Pancreas (tissue), 10 donors: ENCODE measurements at places on chromosomes 3 and 15. TPM values are rescaled to one million over a fixed set of nuclear protein-coding genes. Genes with fewer than 3 reads are reported as not detected.

The LNP1 gene
- total RNA-seq: 1.1 TPM

The HYAL3 gene
- 0.59 TPM for total RNA-seq

The CYP11A1 gene
- 0.29 TPM for total RNA-seq

The SLC6A11 gene
- total RNA-seq: 0.12 TPM

The KIF7 gene
- 0.55 TPM for total RNA-seq

The MORC1 gene
- not detected for total RNA-seq

The MAP1A gene
- 3.1 TPM for total RNA-seq

The CORO2B gene
- 1.9 TPM for total RNA-seq

The COL6A5 gene
- not detected for total RNA-seq

DNA sequence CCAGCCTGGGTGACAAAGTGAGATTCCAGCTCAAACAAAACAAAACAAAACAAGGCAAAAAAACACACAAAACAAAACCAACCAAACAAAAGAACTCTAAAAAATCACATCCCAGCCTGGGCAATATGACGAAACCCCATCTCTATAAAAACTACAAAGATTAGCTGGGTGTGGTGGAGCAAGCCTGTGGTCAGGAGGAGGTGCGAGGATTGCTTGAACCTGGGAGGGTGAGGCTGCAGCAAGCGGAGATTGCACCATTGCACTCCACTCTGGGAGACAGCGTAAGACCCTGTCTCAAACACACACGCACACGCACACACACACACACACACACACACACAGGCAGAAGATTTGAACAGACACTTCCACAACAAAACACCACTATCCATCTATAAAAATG, 99.6 kb downstream of the SHQ1 start:
- H3K4me3 ChIP-seq: no peak overlapping the region
- peaks cover 8% of the 10 kb centered on the region for H3K4me1 ChIP-seq
- no peaks in the 10 kb centered on the region for H3K36me3 ChIP-seq
- no peak for DNase-seq
- H3K27me3 ChIP-seq: no peaks in the 10 kb centered on the region

DNA sequence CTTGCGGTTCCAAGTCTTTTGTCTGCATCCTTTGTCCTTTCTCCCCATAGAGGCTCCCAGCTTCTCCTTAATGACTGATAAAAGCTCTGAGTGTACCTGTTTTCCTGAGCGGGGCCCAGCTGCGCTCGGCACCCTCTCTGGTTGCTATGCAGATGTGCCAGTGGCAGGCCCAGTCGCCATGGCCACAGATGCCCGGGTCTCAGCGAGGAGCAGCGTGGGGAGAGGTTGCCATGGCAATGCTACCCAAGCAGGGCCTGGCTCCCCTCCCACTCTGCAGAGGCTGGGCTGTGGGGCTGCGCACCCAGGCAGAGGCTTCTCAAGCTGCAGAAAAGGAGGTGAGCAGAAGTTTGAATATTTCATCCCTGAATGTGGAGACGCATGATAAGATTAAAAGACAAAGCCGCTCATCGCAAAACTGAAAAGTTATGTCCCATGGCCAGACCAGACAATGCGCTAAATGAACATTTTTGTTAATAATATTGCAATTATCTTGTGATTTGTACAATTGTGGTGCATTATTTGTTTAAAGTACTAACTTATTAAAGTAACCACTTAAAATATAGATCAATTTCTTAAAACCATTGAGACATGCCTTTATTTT, 66.1 kb downstream of the TPRA1 start:
- no peak overlapping the region for H3K27ac ChIP-seq
- H3K4me3 ChIP-seq: no peak overlapping the region

DNA sequence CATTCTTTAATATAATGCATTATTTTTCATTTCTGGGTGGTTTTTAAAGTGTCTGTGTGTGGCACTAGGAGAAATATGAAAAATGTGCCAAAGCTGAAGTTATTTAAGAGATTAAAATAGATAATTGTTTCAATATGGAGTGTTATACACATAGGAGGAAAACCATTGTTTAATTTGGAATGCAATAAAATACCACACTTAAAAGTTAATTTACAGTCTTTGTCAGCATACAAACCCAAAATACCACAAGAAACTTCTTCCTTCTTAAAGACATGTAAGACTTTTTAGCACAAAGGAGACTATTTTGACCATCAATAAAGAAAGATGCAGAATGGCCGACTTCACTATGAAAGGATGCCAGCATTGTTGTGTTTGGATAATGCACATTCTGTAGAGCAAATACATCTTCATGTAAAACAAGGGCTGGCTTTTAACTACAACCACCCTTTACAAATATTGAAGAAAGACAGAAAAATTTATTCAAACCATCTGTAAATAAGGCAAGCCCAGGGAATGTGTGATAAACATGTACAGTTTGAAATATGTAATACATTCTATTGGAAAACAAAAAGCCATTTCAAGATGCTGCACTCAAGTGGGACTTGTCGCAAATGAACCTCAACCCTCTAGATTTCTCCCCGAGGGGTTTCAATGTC, 1146.6 kb downstream of the ROBO1 start:
- no peak overlapping the region for H3K27ac ChIP-seq
- no peaks in the 10 kb centered on the region for H3K4me1 ChIP-seq

GRCh38 chr15:41989573-41990242, 17.4 kb upstream of the EHD4 start:
- H3K27ac ChIP-seq: no peak overlapping the region
- H3K36me3 ChIP-seq: no peaks in the 10 kb centered on the region
- no peaks in the 10 kb centered on the region for H3K4me1 ChIP-seq
- H3K4me3 ChIP-seq: no peak overlapping the region
- H3K27me3 ChIP-seq: no peaks in the 10 kb centered on the region

GRCh38 chr15:88631464-88632028, 7.3 kb upstream of the ISG20 start:
- peaks cover 14% of the 10 kb centered on the region for H3K4me1 ChIP-seq
- no peak overlapping the region for H3K27ac ChIP-seq
- H3K36me3 ChIP-seq: no peaks in the 10 kb centered on the region
- no peak for DNase-seq

DNA sequence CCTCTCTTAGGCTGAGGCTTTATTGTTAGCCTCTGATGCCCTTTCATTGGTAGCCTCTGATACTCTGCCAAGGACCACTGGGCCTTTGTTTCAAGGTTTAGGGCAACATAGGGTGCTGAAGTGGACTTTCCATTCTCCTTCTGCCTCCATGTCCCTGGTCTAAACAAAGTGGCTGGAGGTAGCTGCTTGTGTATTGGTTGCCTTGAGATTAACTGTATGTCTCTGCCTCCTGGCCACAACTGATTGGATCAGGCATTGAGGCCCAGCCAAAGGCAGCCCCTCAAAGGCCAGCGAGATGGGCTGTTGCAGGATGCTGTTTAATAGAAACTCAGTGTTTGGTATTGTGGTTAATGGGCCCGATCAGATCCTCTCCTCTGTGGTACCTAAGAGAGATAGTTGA, 77.9 kb upstream of the PRR23C start:
- H3K4me1 ChIP-seq: peaks cover 3% of the 10 kb centered on the region
- H3K36me3 ChIP-seq: no peaks in the 10 kb centered on the region
- no peak overlapping the region for H3K4me3 ChIP-seq
- no peak overlapping the region for H3K27ac ChIP-seq
- no peak for DNase-seq
- H3K27me3 ChIP-seq: no peaks in the 10 kb centered on the region

- no peaks in the 10 kb centered on the region for H3K27me3 ChIP-seq
- H3K36me3 ChIP-seq: no peaks in the 10 kb centered on the region
- DNase-seq: no peak
- H3K27ac ChIP-seq: no peak overlapping the region
- H3K4me1 ChIP-seq: peaks cover 6% of the 10 kb centered on the region
Measured at GRCh38 chr3:133754455-133754854, 8.3 kb downstream of the TF start.

GRCh38 chr15:60649845-60650548, 171.1 kb upstream of the ICE2 start:
- no peak for DNase-seq
- H3K36me3 ChIP-seq: no peaks in the 10 kb centered on the region

GRCh38 chr15:94412979-94413746, 181.8 kb downstream of the MCTP2 start:
- no peaks in the 10 kb centered on the region for H3K4me1 ChIP-seq
- no peaks in the 10 kb centered on the region for H3K27me3 ChIP-seq
- no peak overlapping the region for H3K4me3 ChIP-seq
- H3K36me3 ChIP-seq: no peaks in the 10 kb centered on the region
- no peak overlapping the region for H3K27ac ChIP-seq
- DNase-seq: no peak

DNA sequence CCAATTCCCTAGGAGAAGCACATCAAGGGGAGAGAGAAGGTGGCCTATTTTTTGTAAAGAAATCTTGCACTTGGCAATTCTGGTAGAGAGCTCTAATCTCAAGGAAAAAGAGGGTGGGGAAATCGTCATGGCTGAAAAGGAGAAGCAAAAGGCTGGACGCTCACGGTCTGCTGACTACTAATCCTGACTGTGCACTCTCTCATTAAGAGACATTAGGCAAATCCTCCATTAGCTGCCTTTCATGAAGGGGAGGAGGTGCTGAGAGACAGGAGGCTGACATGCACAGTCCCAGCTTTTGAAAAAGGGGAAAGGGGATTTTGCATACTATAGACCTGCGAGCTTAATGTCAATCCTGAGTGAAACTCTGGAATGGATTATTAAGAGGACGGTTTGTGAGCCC, 170.0 kb downstream of the NR2F2 start:
- no peak overlapping the region for H3K27ac ChIP-seq
- no peaks in the 10 kb centered on the region for H3K36me3 ChIP-seq
- H3K4me1 ChIP-seq: no peaks in the 10 kb centered on the region
- no peaks in the 10 kb centered on the region for H3K27me3 ChIP-seq
- DNase-seq: no peak

GRCh38 chr3:175980486-175981090, 1121.5 kb downstream of the NAALADL2 start:
- no peaks in the 10 kb centered on the region for H3K4me1 ChIP-seq
- no peak overlapping the region for H3K27ac ChIP-seq
- no peaks in the 10 kb centered on the region for H3K27me3 ChIP-seq
- DNase-seq: no peak
- H3K4me3 ChIP-seq: no peak overlapping the region

DNA sequence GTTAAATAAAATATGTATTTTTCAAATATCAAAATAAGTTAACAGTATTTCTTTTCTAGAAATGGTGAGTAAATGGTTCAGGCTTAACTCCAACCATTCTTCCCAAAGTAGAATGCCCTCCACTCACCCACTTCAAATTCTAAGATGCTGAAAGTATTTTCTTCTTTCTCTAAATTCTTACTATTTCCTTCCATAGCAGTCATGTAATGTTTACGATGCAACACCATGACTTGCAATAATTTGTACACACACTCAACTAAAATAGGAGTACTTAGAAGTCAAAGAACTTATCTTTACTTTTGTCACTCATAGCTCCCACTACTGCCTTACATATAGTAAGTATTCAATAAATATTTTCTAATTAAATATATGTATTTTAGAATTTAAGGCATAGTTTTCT, 65.0 kb downstream of the AQR start:
- no peak overlapping the region for H3K27ac ChIP-seq
- no peaks in the 10 kb centered on the region for H3K27me3 ChIP-seq
- no peak for DNase-seq
- no peaks in the 10 kb centered on the region for H3K4me1 ChIP-seq
- no peak overlapping the region for H3K4me3 ChIP-seq

GRCh38 chr15:57109005-57109404, 190.6 kb downstream of the TCF12 start:
- no peaks in the 10 kb centered on the region for H3K4me1 ChIP-seq
- H3K27ac ChIP-seq: no peak overlapping the region
- H3K27me3 ChIP-seq: no peaks in the 10 kb centered on the region
- no peak for DNase-seq
- H3K4me3 ChIP-seq: no peak overlapping the region
- H3K36me3 ChIP-seq: no peaks in the 10 kb centered on the region

GRCh38 chr3:128320551-128321340, 145.9 kb downstream of the DNAJB8 start:
- H3K4me1 ChIP-seq: peaks cover 42% of the 10 kb centered on the region
- DNase-seq: no peak
- H3K27ac ChIP-seq: peak overlapping the region; percentile 82
- H3K36me3 ChIP-seq: no peaks in the 10 kb centered on the region
- no peak overlapping the region for H3K4me3 ChIP-seq

- no peak overlapping the region for H3K4me3 ChIP-seq
- DNase-seq: no peak
- no peaks in the 10 kb centered on the region for H3K4me1 ChIP-seq
Measured at GRCh38 chr15:63994073-63994600, 52.1 kb downstream of the DAPK2 start.

DNA sequence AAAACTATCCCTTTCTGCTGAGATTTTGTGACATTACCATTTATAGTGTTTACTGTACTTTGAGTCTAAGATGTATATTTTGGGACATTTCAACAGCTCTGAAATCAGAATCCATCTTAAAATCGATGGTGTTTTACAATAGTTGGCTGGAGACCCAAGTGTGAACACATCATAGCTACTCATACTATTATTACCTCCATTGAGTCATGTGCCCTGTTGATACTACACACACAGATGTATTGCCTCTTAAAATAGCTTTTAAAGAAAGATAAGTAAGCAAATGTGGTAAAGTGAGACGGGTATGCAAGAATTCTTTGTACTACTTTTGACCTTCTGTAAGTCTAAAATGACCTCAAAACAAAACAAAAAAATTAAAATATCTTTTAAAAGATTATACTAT, 6.7 kb downstream of the LMOD3 start:
- H3K36me3 ChIP-seq: no peaks in the 10 kb centered on the region
- no peak overlapping the region for H3K4me3 ChIP-seq
- no peak for DNase-seq
- H3K27ac ChIP-seq: peak overlapping the region; percentile 66
- no peaks in the 10 kb centered on the region for H3K27me3 ChIP-seq

GRCh38 chr15:58631319-58631718, 118.2 kb downstream of the ADAM10 start:
- H3K4me1 ChIP-seq: peaks cover 19% of the 10 kb centered on the region
- H3K27ac ChIP-seq: no peak overlapping the region
- H3K27me3 ChIP-seq: no peaks in the 10 kb centered on the region
- H3K36me3 ChIP-seq: peaks cover 9% of the 10 kb centered on the region
- no peak overlapping the region for H3K4me3 ChIP-seq

DNA sequence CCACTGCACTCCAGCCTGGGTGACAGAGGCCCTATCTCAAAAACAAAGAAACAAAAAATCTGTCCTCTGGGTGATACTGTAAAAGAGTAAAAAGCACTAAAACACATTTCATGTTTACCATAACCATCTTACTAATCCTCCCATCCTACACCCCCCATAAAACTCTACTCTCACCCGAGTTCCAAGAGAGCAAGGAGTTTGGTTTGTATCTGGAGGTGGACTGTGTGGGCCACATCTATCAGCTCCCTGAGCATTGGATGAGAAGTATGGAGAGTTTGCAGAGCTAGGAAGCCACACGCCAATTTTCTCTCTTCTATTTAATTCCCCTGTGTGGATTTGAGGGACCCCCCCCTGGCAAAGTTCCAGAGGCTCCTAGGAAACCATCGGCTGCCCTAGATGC, 80.0 kb downstream of the ATP10A start:
- H3K27me3 ChIP-seq: no peaks in the 10 kb centered on the region
- H3K27ac ChIP-seq: no peak overlapping the region
- H3K36me3 ChIP-seq: no peaks in the 10 kb centered on the region
- DNase-seq: no peak

GRCh38 chr3:153458881-153459280, 296.9 kb downstream of the RAP2B start:
- H3K27ac ChIP-seq: no peak overlapping the region
- H3K27me3 ChIP-seq: no peaks in the 10 kb centered on the region
- H3K4me3 ChIP-seq: no peak overlapping the region
- no peak for DNase-seq
